Left renal pelvis (tissue), 4 donors: ENCODE measurements at places on chromosomes 1 and 21. TPM values are rescaled to one million over a fixed set of nuclear protein-coding genes. Genes with fewer than 3 reads are reported as not detected.

The KLF18 gene
- polyA plus RNA-seq: not detected

GRCh38 chr1:6653436-6654290 lies 29.0 kb downstream of the THAP3 start:
- peak; percentile 59 for DNase-seq

The RFX5 gene
- polyA plus RNA-seq: 46.9 TPM

DNA sequence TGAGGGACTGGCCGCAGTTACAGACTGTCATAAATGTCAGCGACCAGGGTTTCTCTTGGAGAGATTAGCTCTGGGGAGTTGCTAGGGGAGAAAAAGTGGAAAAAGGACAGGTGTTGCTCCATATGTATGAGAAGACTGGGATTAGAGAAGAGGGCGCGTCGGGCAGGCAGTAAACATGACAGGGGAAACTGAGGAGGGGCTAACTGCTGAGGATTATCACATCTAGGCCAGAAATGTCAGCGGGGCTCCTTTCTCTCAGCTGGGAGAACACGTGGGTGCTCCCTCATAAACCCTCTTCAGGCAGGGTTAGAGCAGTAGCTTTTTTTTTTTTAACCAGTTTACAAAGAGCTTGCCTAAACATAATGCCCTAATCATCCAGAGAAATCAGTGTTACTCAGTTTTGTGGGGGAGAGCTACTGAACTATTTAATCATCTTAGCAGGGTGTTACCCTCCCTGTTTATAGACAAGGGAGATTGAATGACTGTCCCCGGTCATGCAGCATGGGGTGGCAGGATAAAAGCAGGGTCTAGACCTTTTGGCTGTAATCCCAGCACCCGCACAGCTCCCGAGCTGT lies 35.2 kb downstream of the ELAPOR1 start:
- DNase-seq: no peak

DNA sequence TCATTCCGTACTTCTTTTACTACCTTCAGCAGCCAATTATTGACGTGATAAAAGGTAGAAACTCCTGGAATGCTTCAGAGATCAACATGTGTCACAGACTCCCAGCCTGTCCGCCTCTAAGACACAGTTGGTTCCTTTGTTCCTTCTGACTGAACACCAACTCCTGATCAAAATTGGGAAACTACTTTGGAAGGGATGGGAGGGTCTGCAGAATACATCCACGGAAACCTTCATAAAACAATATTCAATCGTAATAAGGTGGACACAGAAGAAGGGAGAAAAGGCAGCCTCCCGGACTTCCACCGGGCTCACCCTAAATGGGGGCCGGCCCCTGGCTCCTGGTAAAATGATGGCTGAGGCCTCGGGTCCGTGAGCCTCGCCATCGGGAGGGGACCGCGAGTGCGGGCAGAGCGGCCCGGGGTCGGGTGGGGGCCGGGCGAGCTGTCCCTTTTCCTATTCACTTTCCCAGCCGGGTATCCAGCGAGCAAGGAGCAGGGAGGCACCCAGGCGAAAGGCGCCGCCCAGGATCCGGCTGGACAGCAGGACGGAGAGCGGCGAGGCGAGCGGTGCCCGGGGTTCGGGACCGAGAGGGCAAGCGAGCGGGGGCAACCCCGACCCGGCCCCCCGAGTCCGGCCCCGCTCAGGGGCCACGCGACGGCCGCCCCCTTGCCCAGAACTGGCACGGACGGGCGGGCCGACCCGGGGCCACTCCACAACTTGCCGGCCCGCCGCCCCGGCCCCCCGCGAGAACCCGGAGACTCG lies 805 bp downstream of the NRIP1 start:
- no peak for DNase-seq

DNA sequence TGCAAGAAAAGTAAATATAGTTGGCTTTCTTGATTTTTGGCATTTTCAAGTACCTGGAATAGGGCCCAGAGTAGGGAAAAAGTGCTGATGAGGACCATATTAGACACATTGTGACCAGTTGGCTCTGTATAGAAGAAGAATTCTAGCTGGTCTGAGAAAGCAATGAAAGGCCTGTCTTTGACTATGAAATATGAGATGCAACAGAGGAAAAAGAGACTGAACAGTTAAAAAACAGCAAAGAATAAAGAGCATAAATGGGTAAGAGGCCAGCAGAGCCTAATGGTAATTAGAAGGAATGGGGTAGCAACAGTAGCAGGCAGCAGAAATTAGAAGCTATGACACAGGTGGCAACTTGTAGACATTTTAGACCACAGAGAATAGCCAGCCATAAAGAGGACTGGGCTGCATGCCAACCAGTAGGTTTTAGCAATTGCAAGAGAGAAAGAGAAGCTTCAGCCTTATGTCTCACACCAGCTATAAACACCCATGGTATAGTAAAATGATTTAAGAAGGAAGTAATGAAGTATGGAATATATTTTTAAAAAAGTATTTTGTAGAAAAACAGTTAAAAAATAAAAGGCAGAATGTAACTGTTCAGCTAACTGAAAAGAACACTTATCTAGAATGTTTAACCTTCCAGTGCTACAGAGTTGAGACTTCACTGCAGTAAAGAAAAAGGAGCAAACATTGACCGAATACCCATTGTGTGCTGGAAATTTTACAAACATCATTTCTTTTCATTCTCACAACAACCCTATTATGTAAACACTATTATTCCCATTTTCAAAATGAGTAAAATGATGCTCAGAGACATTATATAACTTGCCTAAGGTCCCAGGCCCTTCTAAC lies 114.1 kb downstream of the LHX4 start:
- DNase-seq: no peak

DNA sequence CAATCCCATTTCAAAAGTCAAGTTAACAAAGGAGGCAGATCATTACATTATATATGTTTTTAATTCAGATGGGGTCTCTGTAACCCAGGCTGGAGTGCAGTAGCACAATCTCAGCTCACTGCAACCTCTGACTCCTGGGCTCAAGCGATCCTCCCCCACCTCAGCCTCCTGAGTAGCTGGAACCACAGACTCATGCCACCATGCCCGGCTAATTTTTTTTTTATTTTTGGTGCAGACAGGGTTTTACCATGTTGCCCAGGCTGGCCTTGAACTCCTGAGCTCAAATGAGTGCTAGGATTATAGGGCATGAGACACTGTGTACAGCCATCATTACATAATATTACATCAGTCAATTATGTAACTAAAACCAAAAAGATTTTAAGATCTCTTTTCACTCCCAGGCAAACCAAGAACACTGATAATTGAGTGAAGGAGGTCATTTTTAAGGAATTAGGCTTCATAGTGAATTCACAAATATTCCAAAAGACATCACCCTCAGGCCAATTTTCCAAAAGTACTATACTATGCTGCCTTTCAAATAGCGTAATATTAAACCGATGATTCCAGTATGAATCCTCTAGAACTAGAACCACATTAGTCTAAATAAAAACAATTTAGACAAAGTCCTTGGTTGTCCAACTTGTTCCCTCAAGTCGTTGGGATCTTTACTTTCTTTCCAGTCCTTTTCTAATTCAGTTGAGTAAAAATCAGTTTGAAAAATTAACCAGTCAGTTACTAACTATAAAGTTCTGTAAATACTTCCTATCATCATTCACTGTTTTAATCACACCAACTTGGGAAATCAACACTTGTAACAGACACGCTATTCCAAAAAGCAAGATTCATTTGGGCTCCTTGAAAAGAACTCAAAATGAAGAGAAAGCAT lies 16.1 kb downstream of the TOMM20 start:
- DNase-seq: no peak
